ENCODE measurements at places on chromosomes 1 and 21.

- no peak for DNase-seq
These were observed 5.7 kb upstream of the COL6A2 start for GRCh38 chr21:46092026-46092764.

DNA sequence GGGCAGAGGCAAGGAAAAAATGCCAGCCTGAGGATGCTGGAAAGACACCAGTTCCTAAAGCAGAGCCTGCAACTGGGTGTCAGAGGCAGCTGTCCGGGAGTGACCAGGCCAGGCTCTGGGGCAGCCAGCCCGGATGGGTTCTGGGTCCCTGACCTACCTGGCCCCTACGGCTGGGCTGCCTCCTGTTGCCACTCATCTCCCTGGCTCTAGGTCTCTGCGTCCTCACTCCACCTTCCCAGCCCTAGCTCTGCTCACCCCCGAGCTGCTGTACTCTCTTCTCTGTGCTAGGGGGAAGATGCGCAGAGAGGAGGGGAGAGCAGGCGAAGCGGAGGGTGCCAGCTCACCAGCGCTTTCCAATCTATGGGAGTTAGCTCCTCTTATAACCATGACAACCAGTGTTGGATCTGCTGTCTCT, 9.0 kb downstream of the ARHGEF2 start:
- peak; percentile 95 for DNase-seq

GRCh38 chr1:10101929-10102328, 69.2 kb downstream of the UBE4B start:
- no peak for DNase-seq

DNA sequence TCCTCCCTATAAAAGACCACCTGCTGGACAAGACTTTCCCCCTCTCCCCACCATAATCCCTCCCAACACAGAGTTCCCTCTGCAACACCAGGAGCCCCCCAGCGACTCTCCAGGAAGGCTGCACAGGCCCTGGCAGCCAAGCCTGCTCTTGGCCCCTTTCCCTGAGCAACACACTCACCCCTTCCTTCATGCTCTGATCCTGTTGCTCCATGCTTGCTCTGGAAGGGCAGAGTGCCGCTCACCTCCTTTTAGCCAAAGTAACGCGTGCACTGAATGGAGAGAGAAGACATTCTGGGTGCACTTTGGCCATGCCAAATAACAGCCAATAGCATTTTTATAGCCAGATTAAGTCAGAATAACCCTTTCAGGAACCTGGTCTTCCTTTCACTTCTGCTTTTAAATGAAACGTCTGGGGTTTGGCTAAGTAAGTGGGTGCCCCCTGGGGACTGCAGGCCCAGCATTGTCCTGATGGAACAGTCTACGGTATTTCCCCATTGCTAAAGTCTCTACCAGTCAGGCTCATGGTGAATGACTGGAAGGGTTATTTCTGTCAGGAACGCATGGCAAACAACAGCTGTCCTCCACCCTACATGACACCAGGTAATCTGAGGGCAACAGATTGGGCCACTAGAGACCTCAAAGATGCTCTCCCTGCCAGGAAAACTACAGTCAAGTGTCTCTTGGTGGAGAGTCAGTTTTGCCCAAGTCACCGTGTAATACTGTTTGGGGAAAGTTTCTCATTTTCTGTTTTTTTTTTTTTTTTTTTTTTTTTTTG, at the start of gene SLC2A5:
Gene SLC2A5, minus strand, starts transcription at position 310 of the 775 bp plus-strand sequence. Its CDS starts 99 bp downstream, at position 211.
- no peak for DNase-seq

GRCh38 chr1:41802532-41803501, 115.9 kb downstream of the HIVEP3 start:
- DNase-seq: peak; percentile 38

DNA sequence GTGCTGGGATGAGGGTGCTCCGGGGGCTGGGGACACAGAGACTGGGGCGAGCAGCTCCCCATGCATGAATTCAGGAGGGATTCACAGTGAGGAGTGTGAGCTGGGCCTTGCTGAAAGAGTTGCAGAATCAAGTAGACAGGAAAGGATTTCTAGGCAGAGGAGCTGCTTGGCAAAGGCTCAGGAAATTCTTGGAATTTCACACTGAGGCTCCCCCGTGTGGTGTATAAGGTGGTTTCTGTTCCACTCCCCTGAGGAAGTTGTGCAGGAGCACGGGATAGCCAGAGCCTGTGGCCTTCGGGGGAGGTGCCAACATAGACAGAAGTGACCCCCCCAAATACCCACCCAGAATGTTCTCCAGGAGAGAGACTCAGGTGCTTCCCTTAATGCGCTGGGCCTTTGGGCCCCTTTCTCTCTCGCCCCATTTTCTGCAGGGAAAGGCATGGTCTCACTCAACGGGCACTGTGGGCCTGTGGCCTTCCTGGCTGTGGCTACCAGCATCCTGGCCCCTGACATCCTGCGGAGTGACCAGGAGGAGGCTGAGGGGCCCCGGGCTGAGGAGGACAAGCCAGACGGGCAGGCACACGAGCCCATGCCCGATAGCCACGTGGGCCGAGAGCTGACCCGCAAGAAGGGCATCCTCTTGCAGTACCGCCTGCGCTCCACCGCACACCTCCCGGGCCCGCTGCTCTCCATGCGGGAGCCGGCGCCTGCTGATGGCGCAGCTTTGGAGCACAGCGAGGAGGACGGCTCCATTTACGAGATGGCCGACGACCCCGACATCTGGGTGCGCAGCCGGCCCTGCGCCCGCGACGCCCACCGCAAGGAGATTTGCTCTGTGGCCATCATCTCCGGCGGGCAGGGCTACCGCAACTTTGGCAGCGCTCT, 58.5 kb upstream of the ACTL8 start:
- peak; percentile 44 for DNase-seq

DNA sequence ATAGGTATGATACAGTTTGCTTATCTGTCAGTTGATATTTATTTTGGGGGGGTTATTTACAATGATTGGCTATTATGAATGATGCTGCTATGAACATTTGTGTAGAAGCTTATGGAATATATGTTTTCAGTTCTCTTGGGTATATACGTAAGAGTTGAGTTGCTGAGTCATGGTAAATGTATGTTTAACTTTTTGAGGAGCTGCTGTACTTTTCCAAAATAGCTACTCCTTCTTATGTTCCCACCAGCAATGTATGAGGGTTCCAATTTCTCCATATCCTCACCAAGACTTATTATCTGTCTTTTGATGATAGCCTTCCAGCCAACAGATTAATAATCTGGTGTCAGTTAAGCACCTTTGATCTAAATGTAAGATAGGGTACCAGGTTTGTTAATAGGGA, 11.9 kb downstream of the SOAT1 start:
- DNase-seq: no peak

- no peak for DNase-seq
These were observed 559 bp downstream of the SERTAD4 start for GRCh38 chr1:210233216-210233494.

DNA sequence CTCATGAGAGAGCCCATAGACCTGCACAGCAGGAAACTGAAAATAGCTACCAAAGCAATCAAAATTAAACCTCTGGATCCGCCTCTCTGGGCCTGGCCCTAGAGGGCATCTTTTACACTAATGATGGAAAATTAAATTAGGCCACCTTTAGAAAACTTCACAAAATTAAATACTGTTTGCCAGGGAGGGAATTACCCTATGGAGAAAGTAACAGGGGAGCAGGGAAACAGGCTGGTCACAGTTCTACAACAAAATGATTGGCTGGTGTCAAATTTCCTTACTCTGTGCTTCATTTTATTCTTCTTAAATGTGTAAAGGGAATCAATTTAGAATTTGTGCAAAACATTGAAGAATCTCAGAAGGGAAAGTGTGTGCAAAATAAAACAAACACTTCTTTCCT, 62.4 kb downstream of the SPATA46 start:
- DNase-seq: no peak

- no peak for DNase-seq
These were observed 97.6 kb downstream of the ATP1A1 start for GRCh38 chr1:116470671-116471070.

GRCh38 chr21:16473988-16474387, 744.2 kb downstream of the USP25 start:
- DNase-seq: no peak

DNA sequence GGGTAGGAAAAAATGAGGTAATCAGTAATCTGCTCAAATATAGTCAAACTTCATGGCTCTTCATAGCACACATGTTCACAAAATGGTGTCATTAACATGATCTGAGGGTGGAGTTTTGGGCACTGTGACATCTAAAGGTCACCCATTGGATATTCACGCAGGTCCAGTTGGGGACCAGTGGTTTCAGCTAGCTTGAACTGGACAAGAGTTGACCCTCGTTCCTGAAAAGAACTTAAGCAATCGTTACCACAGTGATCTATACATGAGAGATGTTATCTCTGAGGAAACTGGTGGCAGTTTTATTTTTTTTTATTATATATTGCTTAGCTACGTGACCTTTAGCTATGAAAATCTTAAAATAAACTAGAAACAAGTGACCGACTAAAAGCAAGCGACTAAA, 3.0 kb upstream of the OR2C3 start:
- no peak for DNase-seq

DNA sequence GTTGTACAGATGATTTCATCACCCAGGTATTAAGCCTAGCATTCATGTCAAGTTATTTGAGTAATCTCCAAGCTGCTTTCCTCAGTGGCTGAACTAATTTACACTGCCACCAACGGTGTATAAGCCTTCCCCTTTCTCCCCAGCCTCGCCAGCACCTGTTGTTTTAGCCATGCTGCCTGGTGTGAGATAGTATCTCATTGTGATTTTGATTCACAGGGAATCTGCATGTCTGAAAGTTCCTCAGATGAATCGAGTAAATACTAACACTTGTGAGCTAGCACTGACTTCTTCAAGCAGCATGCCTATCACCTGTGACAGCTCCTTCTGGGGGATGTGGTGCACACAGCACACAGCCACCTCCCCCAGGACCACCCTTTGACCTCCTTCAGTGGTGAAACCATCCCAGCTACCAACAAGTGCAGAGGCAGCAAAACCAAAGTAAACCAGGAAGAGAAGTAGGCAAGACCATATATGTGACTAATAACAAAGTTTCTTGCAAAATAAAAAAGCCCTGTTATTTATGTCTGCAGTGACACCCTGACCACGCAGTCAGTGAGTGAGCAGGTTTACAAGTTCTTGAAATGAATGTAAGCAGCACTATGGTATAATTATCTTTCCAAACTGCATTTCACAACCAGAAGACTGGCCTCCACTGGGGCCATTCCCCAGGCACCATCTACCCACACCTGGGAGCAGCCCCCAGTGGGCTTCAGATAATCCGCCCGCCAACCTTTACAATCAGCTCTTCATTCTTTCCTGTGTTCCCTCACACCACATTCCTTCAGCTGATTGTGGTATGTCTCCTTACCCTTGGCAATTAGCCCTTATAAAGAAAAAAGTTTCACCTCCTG, 173.8 kb downstream of the ETS2 start:
- no peak for DNase-seq

DNA sequence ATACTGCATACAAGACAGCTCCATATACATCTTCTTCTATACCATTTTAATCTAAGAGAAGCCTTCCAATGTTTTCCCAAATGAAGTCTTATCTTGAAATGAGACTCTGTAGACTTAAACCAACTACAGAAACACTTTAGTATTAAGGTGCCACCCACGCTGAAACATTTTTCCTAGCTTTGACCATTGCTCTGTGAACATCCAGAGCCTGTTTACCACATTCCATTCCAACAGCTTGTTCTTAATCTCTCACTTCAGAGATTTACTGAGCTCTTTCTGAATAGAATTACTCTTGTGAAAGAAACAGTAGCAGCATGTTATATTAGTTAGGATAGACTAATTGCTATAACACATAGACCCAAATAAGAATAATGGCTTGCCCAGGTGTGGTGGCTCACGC, 19.6 kb upstream of the POGZ start:
- no peak for DNase-seq

GRCh38 chr1:181603735-181604410, 120.6 kb downstream of the CACNA1E start:
- DNase-seq: no peak

GRCh38 chr1:230827081-230827681, 41.1 kb downstream of the C1orf198 start:
- peak; percentile 88 for DNase-seq

GRCh38 chr1:66035616-66036245, 243.0 kb downstream of the PDE4B start:
- DNase-seq: no peak

DNA sequence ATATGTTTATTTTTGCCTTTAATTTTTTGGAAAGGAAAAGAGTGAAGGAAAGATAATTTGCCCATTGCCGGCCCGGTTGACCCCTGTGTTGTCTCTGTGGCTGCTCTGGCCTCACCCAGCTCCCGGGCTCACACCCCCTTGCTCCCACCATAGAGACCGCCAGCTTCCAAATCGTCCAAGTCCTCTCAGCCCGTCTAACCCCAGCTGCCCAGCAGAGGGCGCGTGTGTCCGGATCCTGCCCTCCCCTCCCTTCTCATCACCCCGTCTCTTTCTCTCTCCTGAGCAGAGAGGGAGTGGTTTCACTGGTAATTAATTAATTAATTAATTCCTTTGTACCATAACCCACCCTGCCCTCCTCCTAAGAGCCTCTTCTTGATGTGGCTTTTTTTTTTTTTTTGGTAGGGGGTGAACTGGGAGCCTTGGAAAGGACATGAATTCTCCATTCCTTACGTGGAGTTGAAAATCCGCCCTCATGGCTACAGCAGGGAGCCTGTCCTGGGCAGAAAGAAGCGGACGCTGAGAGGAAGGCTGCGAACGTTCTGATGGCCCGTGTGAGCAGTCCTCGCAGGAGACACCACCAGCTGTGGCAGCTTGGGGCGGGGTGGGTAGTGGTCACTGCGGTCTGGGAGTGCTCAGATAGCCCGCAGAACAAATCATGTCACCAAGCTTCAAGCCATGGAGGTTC, 45.9 kb downstream of the KIAA0040 start:
- no peak for DNase-seq

- DNase-seq: no peak
These were observed 70.3 kb downstream of the HIVEP3 start for GRCh38 chr1:41848216-41848952.

DNA sequence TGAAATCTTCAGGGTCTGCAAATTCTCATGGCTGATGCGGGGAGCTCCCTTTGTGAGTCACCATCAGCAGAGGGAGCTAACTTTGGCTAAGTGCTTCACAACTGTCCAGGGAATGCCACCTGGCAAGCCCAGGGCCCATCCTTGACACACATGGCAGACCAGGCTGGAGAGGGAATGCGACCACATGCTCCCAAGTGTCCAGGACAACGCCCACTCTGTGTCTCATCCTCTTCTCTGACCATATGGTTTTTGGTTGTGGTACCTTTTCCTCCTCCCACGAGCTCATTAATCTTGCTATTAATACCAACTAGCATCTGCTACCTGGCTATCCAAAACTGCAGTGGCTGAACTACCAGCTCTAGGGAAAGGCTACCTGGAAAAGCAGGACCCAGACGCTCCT, 37.1 kb upstream of the CLSTN1 start:
- DNase-seq: no peak

DNA sequence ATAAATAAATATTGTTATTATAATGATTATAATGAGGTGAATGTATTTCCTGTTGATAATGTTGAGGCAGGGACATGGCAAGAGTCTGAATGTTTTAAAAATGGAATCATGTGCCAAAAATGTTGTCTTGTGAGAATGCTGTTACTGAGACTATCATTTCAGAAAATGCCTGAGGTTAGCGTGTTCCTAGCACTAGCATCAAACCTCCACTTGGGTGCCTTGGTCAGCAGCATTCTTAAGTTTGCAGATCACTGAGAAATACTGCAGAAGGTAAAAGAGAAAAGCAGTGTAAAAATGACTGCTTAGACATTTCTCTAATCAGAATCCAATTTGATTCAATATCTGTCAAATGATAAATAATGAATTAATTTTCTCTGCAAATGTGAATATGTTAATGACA, 50.8 kb downstream of the OLFM3 start:
- DNase-seq: no peak

GRCh38 chr1:99233446-99233845, 30.8 kb upstream of the PLPPR4 start:
- peak; percentile 10 for DNase-seq
